ENCODE measurements at places on chromosomes 4 and X.
A peak's percentile ranks its signal among the peaks of the same experiment; 100 is the strongest.

DNA sequence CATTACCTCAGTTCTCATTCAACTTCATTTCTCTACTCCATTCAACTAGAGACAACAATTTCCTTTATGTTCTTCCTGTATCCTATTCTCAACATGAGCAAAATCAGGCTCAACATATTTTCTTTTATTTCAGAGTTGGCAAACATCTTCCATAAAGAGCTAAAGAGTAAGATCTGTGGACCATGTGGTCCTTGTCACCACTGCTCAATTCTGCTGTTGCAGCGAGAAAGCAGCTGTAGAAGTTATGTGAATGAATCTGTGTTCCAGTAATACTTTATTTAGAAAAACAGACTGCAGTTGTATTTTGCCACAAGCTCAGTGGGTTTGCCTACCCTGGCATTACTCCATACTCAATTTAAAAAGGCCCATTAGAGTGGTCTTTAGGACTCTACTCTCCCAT is 2057.3 kb downstream of the ARAP2 start:
- no peak for DNase-seq

DNA sequence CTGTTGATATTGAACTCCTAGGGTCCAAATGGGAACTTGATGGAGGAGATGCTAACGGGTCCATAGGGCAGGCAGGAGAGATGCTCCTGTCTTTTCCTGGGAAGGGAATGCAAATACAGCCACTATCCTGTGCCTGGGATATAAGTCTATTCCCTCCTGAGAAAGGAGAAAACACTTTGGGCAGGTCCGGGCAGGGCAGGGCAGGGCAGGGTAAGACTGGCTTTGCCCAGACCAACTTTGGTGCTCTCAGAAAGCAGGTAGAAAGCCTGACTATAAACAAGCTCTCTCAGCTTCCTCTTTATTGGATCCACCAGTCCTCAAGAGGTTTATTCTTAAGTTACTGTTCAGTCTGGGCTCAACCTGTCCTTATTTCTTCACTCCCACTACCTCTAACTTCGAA is 232.3 kb downstream of the PTTG2 start:
- no peak for DNase-seq

GRCh38 chrX:150257353-150258175 is 105.6 kb upstream of the MAMLD1 start:
- DNase-seq, result no peak

DNA sequence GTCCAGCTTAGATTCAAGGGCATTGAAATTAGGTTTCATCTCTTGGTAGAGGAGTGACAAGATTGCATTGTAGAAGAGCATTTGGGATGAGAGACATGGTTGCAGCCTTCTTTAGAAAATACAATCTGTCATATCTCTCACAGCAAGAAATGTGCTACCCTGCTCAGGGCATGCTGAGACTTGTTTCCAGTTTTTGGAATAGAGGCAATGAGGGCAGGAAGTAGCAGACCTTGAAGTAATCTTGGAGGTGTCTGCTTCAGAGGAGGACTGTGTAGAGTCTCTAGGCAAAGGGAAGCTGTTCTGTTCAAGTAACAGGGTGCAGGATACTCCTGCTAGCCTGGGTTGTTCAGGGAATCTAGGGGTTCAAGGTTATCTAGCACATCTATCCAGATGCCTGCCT is 116.1 kb upstream of the ZNF827 start:
- DNase-seq, result no peak

GRCh38 chrX:70089604-70090297 is 27.5 kb downstream of the OTUD6A start:
- DNase-seq, result peak; percentile 48

- no peak for DNase-seq
These were observed 76.8 kb upstream of the MCF2 start for GRCh38 chrX:139784807-139785206.

DNA sequence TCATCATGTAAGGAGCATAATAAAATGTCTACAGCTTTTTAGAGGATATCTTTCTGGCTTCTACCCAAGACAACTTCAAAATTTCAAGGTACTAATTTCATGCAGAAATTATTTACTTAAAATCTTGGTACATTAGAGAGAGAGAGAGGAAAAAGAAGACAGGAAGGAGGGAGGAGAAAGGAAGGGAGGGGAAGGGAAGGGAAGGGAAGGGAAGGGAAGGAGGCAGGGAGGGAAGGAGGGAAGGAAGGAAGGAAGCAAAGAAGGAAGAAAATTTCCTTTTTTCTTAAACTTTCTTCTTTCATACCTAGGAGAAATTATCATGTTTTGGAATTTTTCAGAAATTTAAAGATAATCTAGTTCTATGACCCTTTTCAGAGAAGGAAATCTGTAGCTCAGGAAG is 61.8 kb downstream of the HS3ST1 start:
- no peak for DNase-seq

DNA sequence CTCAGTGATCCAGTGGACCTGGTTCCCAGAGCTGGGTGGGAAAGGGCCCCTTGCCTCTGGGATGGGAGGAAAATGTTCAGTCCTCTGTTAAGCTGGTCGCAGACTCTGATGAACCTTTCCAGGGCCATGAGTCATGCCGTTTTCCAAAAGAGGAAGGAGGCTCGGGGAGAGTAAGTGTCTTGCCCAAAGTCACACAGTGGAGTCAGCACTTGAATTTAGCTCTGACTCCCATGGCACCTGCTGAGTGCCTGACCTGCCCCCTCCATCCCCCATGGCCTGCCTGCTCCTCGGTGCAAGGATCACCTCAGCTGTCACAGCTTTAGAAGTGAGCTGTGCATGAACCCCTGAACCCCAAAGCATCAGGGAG is 14.0 kb upstream of the KIAA0232 start:
- DNase-seq, result peak; percentile 50

GRCh38 chr4:56389558-56389957 is 2.3 kb upstream of the AASDH start:
- no peak for DNase-seq

DNA sequence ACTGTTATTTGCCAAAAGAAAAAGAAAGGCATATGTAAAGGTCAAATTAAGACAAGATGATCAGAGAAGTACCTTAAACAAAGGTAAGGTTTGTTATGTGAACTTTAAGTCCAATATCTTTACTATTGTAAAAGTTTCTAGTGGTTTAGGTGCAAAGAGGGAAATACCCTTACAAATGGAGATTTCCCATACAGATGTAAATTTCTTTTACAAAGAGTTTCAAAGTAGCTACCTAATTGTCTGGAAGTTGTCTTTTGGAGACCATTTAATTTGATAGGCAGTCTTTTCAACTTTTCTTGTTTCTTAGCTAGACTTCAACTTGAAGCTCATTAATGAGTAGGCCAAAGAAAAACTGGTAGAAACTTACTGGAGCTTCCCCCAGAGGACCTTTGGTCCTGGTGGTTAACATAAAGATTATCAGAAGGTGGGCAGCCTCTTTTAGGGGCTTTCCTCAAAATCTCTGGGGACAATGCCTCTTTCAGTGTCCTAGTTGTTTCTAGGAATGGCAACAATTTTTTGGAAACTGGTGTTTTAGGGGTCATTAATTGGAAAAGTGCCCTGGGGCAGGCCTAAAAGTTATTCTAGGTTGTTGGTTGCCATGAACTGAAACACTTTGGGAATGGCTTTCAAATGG is 297.3 kb downstream of the GUCY2F start:
- no peak for DNase-seq

Measured in stromal cell of bone marrow (primary cell).